ENCODE measurements at places on chromosomes 13 and 19.

DNA sequence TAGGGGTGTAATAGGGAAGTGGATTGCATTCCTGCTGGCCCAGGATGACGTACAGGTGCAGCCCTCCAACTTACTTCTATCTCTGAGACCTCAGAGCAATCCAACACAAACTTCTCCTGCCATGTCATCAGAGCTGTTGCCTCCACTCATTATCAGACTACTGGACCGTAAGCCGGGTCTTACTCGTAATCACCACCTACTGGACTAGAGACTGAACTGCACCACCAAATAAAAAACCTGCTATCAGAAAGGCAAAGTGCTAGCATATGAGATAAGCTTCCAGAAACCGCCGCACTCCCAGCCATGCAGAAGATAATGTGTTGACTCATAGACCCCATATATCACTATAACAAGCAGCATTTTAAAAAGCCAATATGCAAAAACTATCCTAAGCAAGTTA is 102.0 kb downstream of the SLITRK1 start:
- peak; percentile 33 for DNase-seq

- DNase-seq: no peak
Measured at GRCh38 chr13:27120811-27121210, 50.8 kb downstream of the USP12 start.

DNA sequence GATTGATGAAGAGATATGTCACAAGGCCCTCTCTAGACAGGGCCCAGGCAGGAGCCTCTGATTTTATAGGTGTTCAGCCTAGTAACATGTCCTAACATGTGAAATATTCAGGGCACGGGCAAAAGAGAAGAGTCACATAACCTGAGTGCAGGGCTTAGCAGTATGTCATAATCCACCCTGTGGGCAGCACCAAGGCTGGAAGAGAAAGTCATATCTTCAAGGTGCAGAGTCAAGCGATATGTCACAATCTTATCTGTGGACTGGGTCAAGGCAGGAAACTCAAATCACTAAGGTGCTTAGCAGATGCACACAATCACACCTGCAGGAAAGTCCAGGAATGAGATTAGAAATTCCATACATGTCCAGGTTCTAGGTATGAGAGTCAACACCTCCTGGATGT is 51.5 kb upstream of the ZNF728 start:
- DNase-seq: no peak

DNA sequence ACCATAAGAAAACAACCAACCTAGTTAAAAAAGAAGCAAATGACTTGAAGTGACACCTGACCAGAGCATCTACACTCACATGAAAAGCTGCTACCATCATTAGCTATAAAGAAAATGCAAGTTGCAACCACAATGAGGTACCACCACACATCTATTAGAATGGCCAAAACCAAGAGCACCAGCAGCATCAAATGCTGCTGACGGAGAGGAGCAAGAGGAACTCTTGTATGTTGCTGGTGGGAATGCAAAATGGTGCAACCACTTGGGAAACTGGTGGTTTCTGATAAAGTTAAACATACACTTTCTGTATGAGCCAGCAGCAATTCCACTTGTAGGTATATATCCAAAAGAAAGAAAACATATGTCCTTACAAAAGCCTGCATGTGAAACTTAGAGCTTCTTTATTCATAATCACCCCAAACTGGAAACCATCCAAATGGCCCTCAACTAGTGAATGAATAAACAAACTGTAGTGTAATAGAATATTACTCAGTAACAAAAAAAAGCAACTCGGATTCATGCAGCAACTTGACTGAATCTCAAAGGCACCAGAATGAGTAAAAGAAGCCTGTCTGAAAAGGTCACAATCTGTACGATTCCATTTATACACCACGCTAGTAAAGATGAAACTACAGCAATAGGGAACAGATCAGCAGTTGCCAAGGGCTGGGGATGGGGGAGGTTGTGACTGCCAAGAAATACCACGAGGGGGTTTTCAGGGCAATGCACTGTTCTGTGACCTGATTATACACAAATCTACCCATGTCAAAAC is 60.9 kb upstream of the RANBP3 start:
- no peak for DNase-seq

- DNase-seq: no peak
Measured at GRCh38 chr13:69391756-69392155, 715.9 kb upstream of the ATXN8OS start.

GRCh38 chr19:34381399-34382251 is 16.6 kb downstream of the GPI start:
- DNase-seq: no peak

GRCh38 chr19:7550987-7551761 is 15.7 kb downstream of the PNPLA6 start:
- DNase-seq: peak; percentile 98

- DNase-seq: no peak
Measured at GRCh38 chr19:28829359-28829758, 383.6 kb downstream of the UQCRFS1 start.

DNA sequence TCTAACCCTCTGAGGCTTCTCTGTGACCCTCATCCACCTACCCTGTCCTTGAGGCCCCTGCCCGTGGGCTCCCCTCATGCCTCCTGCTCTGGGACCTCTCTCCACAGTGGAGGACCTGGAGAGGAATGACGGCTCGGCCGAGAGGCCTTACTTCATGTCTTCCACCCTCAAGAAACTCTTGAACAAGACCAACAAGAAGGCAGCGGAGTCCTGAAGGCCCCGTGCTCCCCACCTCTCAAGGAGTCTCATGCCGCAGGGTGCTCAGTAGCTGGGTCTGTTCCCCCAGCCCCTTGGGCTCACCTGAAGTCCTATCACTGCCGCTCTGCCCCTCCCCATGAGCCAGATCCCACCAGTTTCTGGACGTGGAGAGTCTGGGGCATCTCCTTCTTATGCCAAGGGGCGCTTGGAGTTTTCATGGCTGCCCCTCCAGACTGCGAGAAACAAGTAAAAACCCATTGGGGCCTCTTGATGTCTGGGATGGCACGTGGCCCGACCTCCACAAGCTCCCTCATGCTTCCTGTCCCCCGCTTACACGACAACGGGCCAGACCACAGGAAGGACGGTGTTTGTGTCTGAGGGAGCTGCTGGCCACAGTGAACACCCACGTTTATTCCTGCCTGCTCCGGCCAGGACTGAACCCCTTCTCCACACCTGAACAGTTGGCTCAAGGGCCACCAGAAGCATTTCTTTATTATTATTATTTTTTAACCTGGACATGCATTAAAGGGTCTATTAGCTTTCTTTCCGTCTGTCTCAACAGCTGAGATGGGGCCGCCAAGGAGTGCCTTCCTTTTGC is 10.8 kb upstream of the ILF3 start:
- no peak for DNase-seq

GRCh38 chr19:42224940-42225717 is 5.0 kb downstream of the ZNF526 start:
- no peak for DNase-seq

GRCh38 chr19:46049597-46049996 is 8.8 kb upstream of the IGFL4 start:
- peak; percentile 56 for DNase-seq

DNA sequence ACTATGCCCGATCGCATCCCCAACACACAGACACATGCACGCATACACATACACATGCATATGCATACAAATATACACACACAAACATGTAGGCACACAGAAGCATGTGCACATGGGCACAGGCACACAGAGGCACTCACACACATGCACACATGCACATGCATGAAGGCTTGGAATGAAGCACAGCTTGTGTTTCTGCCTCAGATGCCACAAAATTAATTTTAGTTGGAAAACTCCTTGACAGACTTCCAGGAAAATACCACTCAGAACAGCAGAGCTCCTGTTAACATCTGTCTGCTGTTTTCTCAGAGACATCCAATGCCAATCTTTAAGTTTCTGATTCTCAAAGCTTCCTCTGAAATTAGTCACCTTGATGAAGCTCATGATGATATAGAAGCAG is 532.7 kb downstream of the RFC3 start:
- no peak for DNase-seq

DNA sequence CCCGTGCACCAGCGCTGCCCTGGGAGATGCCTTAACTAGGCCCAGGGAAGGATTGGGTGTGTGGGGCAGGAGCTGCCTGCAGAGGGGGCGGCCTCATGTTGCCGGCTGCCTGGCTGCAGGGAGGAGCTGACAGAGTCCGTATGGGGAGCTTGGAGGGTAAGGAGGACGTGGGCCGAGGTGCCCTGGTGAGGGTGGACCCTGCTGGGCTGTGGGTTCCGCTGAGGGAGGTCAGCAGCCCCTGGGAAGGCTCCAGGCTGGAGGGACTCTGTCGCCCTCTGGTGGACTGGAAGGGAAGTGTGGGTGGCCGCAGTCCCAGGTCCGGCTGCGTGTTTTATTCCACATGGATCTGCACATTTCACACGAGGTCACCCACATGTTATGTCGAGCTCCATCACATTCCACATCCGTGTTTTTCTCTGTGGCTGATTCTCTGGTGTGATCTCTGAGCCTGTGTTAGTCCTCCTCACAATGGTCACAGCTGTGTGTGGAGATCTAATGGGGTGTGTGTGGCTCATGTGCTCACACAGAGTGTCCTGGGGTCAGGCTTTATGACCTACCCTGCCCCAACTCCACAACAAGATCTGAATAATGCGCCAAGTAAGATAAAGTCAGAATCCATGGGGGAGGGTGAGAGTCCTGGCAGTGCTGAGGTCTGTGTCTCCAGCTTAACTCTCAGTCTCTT is 1.8 kb upstream of the CEACAM8 start:
- DNase-seq: no peak

- no peak for DNase-seq
Measured at GRCh38 chr13:78649997-78650716, 8.8 kb downstream of the OBI1 start.

GRCh38 chr13:109584844-109585361 is 201.5 kb downstream of the IRS2 start:
- no peak for DNase-seq

DNA sequence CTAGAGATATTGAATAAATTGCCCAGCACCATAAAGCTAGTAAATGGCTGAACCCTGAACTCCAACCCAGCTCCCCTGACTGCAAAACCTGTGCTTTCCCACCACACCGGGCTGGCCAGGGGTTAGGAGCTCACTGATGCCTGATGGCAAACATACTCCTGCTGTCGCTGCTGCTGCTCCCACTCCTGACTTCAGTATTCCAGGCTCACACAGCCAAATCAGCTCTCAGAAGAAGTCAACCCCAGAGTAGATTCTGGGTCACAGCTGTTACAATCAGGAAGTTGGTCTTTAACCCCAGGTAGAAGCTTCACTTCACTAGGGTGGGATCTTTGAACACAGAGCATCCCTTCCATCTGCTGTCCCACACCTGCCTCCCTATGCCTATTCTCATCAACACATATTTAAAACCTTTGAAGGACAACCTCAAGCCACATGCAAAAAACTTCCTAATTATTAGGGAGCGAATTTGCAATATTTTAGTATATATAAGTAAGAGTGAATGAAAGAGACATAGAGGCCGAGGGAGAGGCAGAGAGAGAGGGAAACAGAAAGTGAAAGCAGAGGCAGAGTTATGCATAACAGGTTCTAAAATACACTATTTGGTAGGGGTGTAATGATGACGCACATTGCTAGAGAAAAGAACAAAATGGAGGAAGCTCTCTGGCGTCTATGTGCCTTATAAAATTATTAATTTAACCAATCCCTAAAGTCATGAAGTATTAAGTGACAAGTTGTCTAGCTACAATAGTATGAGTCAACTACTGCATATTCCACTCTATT is 99.4 kb upstream of the SERP2 start:
- no peak for DNase-seq

- DNase-seq: no peak
Measured at GRCh38 chr13:46544208-46544607, 8.8 kb upstream of the LRCH1 start.

DNA sequence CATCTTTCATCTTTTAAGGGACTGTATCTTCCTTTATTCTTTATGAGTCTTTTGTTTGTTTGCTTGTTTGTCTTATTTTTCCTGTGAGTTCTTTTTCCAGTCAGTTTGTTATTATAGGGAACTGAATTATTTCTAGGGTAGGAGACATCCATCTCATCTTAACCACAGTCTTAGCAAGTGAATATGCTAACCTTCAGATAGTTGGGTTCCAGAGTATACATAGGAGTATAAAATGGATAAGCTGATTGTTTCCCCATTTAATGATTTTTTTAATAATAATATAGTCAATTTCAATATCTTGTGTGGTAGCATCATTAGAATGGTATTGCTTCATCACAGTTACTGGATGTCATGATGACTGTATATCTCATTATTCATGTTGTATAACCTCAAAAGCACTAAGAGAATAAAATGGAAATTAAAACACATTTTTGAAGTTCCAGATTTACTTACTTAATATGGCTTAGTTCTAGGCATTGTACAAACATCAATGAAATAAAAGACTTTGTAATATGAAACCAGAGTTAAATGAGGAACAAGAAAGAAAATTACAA is 33.0 kb downstream of the GPC6 start:
- no peak for DNase-seq

DNA sequence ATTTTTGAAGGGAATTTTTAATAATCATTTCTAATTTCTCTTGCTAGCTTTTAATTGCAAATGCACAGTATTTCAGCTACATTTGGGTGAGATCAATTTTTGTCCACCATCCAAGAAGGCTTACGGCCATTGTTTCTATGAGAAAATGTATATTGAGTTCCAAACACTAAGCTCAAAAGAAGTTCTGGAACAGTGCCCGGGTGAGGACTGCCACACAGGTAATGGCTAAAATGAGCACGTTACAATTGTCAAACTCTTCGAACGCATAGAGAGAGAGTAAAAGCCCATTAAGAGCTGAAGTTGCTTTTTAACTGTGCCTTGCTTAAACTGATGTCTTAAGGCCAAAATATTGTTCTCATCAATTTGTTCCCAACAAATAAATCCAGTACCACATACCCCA is 755.0 kb downstream of the DIAPH3 start:
- no peak for DNase-seq

- no peak for DNase-seq
Measured at GRCh38 chr19:18239303-18239702, 13.1 kb upstream of the PDE4C start.
